EH (cell line): ENCODE measurements at places on chromosomes 3 and 15.

DNA sequence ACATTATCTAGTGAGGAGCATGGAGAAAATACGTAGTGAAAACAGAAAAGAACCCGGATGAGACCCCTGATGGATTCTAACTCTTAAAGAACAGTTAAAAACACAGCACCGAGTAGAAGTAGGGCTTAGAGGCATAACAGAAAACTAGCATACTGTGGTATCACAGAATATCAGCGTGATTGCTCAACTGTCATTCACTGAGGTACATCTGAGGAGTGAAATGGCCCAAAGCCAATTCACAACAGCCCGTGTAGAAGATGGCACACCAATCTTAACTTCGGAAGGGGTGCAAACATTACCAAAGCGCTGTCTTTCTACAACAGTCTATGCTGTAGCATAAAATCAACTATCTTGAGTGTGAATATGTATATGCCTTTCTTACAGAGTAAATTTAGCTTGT, 1.8 kb downstream of the CLASP2 start:
- DNase-seq: no peak

GRCh38 chr3:39592311-39593050, 125.0 kb downstream of the MOBP start:
- peak; percentile 4 for DNase-seq

- DNase-seq: peak; percentile 36
These were observed 81.8 kb upstream of the TNFSF10 start for GRCh38 chr3:172604895-172605646.

- peak; percentile 98 for DNase-seq
These were observed 123.4 kb downstream of the CHSY1 start for GRCh38 chr15:101128221-101129015.

- peak; percentile 55 for DNase-seq
These were observed 36.8 kb downstream of the HGD start for GRCh38 chr3:120645083-120645845.

GRCh38 chr3:151962912-151963311, 89.5 kb downstream of the SUCNR1 start:
- peak; percentile 44 for DNase-seq

DNA sequence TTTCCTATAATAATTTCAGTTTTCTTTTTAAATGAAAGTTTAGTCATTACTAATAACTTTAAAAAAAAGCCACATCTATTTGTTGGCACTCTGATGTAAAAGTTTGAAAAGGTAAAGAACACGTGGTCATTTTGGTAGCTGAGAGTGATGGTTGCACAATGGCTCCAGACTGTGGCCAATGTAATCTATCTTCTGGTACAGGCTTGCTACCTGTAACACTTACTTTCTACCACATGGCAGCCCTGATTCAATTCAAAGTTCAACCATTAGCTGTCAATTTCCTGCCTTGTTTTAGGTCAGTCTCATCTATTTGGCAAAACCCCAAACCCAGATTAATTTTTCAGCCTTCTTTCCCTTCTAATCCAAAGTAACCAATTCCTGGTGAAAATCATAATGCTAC, 126.1 kb downstream of the TUSC7 start:
- no peak for DNase-seq

DNA sequence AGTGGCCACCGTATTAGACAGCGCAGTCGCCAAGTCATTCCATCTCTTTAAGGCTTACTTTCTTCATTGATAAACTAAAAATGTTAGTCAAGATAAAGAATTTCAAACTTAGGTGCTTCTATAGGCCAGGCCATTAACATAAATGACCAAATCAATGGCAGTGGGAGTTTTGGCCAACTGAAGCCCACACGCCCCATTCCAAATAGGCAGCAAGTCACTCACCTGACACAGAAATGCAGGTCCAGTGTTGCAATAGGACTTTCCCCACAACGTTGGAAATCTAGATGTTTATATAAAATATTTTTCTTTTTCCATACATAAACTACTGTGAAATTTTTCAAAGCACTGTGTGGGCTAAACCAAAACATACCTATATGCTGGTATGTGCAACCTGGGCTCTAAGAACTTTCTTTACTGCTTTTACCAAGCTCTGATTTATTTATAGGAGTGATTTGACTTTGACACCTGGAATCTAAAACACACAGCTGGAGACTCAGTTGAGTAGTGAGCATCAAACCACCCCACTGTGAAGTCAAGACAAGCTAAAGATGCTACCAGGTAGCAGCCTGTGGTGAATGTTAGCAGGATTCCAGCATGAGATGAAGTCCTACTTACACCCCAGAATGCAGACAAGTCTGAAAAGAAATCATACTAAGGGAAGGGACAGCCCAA, 15.1 kb downstream of the GOLIM4 start:
- no peak for DNase-seq

DNA sequence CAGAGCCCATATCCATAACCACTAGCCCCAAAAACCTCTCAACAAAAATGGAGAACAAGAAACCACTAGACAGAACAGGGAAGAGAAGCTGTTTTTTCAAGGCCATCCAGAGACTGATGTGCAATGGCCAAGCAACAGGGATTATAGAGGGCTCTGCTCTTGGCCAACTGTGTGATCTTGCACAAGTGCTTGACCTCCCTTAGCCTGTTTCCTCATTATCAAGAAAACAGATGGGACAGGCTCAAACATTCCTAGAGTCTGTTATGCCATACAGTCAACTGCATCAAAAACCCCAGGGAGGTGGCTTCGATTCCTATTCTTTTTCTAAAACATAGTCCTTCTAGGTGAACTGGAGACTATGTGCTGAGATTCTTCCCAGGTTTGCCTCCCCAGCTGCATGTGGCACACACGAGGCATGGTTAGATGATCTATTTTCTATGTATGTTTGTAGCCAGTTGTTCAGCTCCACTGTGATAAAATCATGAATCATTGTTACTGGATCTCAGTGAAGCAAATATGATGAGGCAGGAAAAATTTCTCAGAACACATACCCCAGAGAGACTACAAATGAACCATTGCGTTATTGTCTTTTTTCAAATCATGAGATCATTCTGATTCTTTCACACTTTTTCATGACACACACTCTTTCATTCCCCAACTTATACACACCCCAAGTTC, 132.9 kb upstream of the TGFBR2 start:
- DNase-seq: peak; percentile 49

GRCh38 chr3:37477275-37477674, 302.9 kb upstream of the LRRFIP2 start:
- DNase-seq: no peak

DNA sequence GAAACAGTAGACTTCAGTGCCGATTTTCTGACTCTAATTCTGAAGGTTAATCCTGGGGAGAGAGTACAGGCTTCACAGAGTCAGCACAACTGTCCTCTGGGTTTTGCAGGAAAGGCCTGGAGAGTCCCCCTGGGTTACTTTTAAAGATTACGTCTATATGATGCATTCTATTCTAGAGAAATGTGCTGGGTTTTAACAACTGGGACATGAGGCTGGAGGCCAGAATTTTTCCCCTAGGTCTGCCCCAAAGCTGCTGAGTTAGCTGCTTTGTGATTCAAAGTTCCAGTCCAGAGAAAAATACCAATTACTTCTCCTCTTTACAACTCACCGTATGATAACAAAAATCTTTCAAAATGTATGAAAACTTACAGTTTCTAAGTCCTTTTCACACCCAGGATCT, 240.7 kb upstream of the TPRG1 start:
- no peak for DNase-seq

GRCh38 chr3:196499807-196500524, 3.6 kb downstream of the RNF168 start:
- DNase-seq: no peak

- no peak for DNase-seq
These were observed 91.5 kb upstream of the TNFAIP8L3 start for GRCh38 chr15:51186181-51186705.

DNA sequence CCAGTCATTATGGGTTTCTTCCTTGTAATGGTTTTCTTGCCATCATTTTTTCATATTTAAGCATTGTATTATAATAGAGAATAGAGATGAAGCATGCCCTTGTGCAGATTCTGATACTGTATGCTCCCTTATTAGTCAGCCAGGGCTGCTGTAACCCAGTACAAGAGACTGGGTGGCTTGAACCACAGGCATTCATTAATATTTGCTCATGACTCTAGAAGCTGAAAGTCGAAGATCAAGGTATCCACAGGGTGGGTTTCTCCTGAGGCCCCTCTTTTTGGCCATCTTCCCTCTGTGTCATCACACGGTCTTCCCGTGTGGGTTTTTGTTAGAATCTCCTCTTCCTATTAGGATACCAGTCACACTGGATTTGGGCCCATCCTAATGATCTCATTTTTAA, 74.5 kb downstream of the FOXP1 start:
- peak; percentile 50 for DNase-seq

- no peak for DNase-seq
These were observed 8.7 kb upstream of the VIPR1 start for GRCh38 chr3:42493798-42494151.

DNA sequence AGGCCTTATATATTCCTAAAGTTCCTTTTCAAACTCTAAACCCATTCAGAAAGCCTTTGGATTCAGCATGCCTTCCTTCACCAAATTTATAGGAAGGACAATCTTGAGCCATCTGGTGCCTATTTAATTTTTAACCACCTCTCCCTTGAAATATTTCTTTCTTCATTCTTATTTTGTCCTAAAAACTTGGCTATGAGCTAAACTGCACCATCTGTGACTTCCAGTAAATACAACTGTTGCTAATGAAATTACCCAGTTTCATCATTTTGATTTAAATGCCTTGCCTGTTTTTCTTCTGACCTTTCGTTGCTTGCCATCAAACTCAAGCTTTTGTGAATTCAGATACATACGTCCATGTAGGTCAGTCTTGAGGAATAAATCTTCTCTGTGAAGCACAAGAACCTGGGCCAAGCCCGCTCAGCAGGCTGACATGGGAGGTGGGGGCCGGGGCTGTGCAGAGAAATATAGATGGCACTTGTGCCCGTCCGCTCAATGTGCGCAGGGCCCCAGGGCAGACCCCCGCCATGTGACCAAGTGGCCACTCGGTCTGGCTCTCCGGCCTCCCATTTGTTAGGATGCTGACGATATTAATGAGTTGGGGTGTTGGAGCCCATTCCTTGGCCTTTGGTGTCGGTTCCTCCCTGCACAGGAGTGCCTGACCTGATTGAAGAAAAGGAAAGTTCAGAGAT, 335.9 kb downstream of the VPS13C start:
- DNase-seq: no peak

GRCh38 chr15:100328796-100329195, 13.0 kb downstream of the ADAMTS17 start:
- no peak for DNase-seq

DNA sequence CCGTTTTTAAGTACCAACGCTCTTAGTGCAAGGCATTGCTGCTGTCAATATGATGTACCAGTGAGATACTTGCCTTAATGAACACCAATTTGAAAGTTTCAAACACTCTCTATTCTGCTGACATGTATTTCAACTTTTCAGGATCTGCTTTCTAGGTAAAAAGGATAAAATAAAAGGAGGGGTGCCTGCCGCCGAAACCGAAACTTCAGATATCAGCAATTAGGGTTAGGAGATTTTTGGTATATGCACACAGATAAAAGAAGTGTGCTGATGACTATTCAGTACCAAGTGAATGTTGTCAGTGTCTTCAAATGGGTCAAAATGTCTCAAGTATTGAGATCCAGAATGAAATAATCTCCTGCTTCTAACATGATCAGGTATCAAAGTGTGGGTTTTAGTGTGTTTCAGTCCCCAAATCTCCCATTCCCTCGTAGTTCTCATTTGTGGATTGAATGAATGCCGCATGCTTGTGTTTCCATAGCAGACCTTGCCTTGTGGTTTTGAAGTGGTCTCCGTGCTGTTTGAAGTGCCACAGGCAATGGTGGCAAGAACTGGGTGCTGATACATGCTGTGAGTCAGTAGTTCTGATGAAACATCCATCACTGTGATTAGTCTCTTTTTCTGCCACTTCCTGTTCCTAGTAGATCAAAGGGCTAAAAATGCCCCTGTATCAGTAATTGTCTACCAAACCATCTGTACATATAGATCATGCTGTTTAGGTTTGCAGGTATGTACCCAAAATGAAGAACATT, 22.5 kb downstream of the CHST14 start:
- no peak for DNase-seq

DNA sequence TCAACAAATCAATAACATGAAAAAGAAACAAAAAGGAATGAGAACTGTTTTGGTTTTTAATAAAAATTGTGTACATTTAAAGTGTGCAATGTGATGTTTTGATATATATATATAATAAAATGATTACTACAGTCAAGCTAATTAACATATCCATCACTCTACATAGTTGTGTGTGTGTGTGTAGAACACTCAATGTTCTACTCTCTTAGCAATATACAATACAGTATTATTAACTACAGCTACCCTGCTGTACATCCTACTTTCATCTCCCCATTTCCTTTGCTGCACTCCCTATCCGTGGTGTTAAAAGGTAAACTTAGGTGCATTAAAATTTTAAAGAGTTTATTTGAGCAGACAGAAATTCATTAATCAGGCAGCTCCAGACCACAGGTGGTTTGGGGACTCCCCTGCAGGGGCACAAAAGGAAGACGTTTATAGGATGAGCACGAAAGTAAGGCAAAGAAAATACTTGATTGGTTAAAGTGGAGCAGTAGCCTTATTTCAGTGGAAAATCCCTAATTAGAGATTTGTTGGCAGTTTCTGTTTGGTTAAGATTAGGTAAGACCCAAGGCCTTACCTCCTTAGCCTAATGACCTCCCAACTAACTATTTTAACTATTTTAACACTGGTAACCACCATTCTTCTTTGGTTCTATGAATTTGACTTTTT, 61.8 kb upstream of the SNRK start:
- no peak for DNase-seq

- peak; percentile 58 for DNase-seq
These were observed 1.8 kb downstream of the UBE2E1 start for GRCh38 chr3:23807424-23808015.

- DNase-seq: no peak
These were observed 62.1 kb downstream of the ZNF621 start for GRCh38 chr3:40586901-40587300.

- peak; percentile 52 for DNase-seq
These were observed 1.7 kb downstream of the RAB11A start for GRCh38 chr15:65870889-65871533.

GRCh38 chr3:43087249-43087776, 18.6 kb downstream of the POMGNT2 start:
- DNase-seq: no peak

- DNase-seq: no peak
These were observed 154.1 kb upstream of the GPR149 start for GRCh38 chr3:154584041-154584440.

DNA sequence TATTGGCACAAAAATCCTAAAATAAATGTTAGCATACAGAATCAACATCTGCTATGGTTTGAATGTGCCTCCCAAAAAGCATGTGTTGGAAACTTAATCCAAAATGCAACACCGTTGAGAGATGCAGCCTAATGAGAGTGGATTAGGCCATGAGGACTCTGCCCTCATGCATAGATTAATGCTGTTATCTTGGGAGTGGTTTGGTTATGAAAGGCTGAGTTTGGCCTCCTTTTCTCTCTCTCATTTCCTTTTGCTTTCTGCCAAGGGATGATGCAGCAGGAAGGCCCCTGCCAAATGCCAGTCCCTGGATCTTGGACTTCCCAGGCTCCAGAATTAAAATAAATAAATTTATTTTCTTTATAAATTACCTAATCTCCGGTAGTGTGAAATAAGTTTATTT, 49.4 kb downstream of the SYNM start:
- no peak for DNase-seq

GRCh38 chr15:61459785-61460707, 230.9 kb upstream of the RORA start:
- peak; percentile 75 for DNase-seq

- no peak for DNase-seq
These were observed 47.8 kb upstream of the GALNT15 start for GRCh38 chr3:16126634-16127033.

- peak; percentile 53 for DNase-seq
These were observed 97.3 kb upstream of the THRB start for GRCh38 chr3:24591661-24592555.
